AG08396 (cell line): ENCODE measurements at places on chromosomes 16 and 17.
A peak's percentile ranks its signal among the peaks of the same experiment; 100 is the strongest.

GRCh38 chr17:10197362-10197720 is 1.1 kb downstream of the GAS7 start:
- no peak for DNase-seq

DNA sequence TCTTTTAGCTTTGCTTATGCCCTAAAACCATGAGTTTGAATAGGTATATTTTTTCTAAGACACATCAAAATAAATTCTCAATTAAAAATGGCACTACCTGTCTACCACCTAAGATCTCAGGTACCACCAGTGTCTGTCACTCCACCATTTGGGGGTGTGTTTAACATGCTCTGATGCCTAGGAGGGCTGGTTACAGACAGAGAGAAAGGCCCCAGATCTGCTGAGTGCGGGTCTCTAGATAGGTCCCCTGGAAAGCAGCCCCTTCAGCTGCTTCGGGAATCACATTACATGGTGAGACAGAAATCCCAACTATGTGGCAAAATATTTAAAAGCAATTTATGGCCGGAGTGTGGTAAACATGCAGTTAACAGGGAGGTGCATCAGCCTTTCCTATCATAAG is 653 bp upstream of the VAC14 start:
- DNase-seq = no peak

GRCh38 chr17:8832711-8833352 is 33.7 kb upstream of the MFSD6L start:
- DNase-seq = no peak

GRCh38 chr17:14762736-14763479 is 462.0 kb downstream of the HS3ST3B1 start:
- DNase-seq = no peak

DNA sequence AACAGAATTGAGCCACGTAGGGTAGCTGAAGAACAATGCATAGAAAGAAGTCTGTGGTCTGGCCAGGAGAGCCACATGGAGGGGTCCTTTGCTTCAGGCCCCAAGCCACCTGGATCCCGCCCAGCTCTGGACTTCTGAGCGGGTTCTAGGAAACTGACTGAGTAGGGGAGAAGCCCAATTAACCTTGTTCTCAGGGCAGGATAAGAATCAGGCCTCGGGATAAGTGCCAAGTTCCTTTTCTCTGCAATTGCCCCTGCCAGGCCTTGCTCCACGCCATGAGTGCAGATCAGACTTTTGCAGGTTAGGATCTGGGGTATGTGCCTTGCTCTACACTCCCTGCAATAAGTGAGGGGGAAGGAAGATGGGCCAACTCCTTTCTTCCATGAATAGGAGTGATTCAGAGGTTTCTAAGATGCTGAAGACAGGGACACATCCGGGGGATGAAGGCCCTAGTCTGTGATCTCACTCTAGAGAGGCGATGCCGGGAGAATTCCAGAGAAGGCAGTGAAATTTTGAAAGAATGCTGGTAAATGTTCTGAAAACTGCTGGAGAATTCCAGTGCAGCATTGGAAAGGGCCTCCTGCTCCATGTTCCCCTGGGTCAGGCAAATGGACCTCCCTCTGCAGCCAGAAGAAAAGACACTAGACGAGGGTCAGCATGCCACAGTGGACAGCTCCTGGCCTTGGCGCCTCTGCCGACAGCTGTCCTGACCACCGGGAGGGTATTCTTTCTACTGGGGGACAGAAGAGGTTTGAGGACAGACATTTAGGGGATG is 5.8 kb downstream of the NEUROD2 start:
- DNase-seq = no peak

DNA sequence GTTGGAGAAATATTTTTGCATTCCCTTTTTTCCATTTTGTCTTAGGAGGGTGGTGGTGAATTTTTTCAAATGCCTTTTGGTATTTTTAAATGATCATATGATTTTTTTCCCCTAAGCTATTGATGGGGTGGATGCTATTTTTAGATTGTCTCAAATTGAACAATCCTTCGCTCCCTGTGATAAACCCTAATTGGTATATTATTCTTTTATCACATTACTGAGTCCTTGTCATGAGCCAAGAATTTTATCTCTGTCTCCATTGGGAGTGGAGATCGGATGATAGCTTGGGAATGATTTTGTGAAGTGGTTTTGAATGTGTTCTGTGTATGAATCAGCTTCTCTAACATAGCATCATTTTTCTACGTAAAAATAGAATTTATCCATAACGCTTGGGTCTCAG is 15.4 kb downstream of the NECAB2 start:
- no peak for DNase-seq

DNA sequence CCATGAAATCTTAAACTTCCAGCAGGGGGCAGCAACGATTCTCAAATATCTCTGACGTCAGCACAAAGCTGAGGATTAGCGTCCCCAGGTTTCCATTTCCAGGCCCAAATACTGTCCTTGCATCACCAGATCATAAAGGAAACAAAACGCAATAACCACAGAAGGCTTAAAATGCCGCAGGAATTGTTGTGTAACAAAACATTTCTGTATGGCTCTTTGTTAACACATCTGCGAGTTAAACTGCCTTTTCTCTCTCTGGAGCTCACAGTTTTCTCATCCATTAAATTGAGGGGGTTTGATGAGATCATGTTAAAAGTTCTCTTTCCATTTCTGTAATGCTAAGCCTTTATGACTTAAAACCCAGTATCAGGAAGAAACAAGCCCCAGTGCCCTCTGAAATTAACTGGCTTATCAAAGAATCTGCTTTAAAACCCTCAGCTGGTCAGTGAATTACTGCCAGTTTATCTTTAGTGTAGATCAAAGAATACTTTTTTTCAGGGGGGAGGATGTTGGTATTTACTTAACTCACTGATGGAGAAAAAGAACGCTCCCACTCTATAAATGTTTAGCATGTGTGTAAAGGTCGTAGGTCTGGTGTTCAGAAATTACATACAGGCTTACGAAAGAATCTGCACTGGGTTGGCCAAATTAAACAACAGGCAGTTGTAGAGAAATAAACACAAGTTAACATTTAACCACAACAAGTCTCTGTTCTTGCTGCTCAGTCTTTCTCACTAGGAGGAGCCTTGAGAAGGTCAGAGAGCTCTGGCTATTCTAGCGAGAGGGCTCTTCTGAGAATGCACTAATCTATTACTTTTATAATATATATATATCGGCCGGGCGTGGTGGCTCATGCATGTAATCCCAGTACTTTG is 10.6 kb upstream of the TERF2 start:
- DNase-seq = peak; percentile 70

GRCh38 chr17:33981711-33982601 is 273.1 kb upstream of the CCL2 start:
- no peak for DNase-seq

DNA sequence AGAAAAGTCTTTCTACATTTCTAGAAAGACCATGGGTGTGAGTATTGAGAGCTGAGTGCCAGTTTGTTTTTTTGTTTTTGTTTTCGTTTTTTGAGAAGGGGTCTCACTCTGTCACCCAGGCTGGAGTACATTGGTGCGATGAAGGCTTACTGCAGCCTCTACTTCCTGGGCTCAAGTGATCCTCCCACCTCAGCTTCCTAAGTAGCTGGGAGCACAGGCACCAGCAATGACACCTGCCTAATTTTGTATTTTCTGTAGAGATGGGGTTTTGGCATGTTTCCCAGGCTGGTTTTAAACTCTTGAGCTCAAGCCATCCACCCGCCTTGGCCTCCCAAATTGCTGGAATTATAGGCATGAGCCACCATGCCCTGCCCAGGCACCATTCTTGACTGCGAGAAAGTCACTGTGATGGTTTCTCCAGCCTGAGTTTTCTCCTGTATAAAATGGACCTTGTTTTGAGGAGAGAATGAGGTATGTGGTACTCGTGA is 673.8 kb downstream of the MAF start:
- DNase-seq = no peak

DNA sequence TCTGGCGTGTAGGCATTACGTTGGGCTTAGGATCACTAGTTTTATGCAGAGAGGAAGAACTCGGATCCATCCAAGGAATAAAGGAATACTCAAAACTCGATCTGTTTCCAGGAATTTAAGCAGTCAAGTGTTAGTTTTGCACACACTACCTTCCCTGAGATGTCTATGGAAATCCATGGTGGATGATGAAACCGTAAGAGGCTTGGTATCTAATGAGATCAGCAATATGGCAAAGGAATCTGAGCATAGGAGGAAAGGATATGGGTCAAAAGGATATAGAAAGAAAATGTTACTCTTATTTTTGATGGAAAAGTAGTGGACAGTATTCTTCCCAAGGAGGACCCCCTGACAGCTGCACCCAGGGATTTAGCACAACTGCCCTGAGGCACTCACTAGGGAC is 59.6 kb downstream of the SMG6 start:
- DNase-seq = no peak

- DNase-seq = no peak
These were observed 47.0 kb downstream of the RHOT1 start for GRCh38 chr17:32189343-32189742.

GRCh38 chr17:11369575-11369974 is 128.6 kb downstream of the SHISA6 start:
- no peak for DNase-seq

- DNase-seq = no peak
These were observed at the start of gene OR1F1 for GRCh38 chr16:3187798-3188674. TSS of gene OR1F1 (plus strand) at chr16:3188204.

DNA sequence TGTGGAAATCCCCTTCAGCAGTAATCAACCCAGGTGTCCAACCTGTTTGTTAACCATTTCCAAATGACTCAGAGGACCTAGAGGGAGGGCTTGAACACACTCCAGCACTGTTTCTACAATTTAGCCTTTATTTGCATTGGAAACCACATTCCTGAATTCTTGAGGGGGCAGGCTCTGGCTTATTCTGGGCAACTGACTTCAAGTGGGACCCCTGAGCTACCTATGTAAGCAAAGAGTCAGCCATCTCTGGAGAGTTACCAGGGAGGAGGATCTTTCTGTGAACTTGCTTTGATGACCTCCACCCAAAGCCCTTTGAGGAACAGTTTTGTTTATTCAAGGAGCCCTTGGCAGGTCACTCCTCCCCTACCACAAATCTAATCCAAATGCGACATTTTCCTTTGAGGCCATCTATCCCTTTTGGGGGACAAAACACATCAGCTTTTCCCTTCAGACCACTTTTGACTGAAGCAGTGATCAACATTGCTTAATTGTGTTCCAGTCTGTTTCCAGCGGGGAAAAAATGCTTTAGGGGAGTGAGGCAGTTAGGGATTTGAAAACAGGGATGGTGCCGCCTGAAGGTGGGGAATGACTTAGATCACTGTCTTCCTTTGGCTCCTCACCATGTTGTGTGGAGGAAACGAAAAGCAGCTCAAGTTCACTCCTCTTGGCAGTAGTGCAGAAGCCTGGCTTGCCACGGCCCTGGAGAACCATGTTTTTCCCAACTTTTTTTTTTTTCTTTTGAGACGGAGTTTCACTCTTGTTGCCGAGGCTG is 46.2 kb downstream of the TUBD1 start:
- no peak for DNase-seq

DNA sequence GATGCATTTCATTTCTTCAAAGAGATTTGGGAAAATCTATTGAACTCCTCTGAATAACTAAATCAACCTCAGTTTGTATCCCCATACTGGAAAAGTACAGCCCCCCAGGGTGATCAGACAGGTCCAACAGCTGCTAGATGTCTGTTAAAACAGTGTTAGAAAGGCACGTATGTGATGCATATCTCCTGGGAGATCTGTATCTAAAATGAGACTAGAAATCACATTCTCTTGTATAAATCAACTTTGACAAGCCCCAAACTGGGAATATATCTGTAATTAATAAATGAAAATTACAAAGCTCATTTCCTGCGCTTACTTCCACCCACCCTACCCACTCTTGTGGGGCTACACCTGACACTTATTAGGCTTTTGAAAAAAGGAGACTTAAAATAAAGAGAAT is 3.8 kb upstream of the KIF2B start:
- DNase-seq = no peak

DNA sequence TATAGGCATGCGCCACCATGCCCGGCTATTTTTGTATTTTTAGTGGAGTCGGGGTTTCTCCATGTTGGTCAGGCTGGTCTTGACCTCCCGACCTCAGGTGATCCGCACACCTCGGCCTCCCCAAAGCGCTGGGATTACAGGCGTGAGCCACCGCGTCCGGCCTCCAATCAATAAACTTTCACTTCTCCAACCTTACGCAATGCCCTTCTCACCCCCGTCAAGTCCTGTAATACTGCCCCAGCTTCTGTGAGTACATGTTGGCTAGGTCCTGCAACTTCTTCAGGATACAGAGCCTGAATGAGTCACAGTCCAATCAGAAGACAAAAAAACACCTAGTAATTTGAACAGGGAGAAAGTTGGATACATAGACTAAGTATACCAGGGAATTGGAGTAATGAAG is 47.1 kb upstream of the PHOSPHO1 start:
- no peak for DNase-seq

- no peak for DNase-seq
These were observed 2.3 kb downstream of the RPRML start for GRCh38 chr17:46976626-46977270.
